ENCODE measurements at places on chromosomes 2 and 18. TPM values are rescaled to one million over a fixed set of nuclear protein-coding genes. Genes with fewer than 3 reads are reported as not detected.

DNA sequence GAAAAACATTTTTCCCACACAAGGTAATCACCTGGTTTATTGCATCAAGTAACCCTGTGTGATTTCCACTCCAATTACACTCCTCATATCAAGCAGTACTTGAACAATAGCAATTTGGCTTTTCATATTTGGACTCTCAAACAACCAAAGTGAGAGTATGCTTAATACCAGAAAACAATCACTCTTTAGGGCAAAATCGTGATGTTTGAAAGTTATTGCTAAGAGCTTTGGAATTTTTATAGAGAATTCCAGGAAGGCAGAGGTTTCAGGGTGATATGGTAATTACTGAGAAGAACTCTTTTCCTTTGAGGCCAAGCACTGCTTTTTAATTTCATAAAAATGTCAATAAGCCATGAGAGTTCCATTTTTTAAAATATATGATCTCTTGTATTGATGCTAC lies 779.5 kb upstream of the LRRTM1 start:
- no peaks in the 10 kb centered on the region for H3K27me3 ChIP-seq
- no peaks in the 10 kb centered on the region for H3K36me3 ChIP-seq
- H3K4me1 ChIP-seq, result no peaks in the 10 kb centered on the region
- no peak overlapping the region for H3K4me3 ChIP-seq
- DNase-seq, result no peak

- H3K4me1 ChIP-seq, result peaks cover 10% of the 10 kb centered on the region
- H3K4me3 ChIP-seq, result no peak overlapping the region
- H3K27ac ChIP-seq, result no peak overlapping the region
Observed at GRCh38 chr2:33521791-33522281, 45.4 kb downstream of the RASGRP3 start.

DNA sequence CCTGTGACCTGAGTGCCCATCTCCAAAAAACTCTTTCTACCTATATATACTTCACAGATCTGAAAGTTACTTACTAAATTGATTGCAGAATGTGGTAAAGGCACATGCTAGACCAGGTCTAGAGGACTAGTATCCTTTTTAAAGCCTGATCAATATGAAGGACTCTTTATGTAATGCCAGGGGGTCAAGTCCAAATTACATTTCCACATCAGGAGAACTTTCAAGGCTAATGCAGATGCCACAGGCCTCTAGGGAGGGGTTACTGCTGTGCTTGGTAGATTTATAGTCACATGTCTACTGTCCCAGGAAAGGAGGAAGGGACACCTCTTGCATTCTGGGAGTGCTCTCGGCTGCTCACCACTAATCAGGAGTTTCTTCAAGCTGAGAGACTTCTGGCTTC lies 118.4 kb upstream of the NOSTRIN start:
- no peaks in the 10 kb centered on the region for H3K4me1 ChIP-seq
- H3K36me3 ChIP-seq, result no peaks in the 10 kb centered on the region
- H3K27ac ChIP-seq, result no peak overlapping the region
- DNase-seq, result no peak
- no peaks in the 10 kb centered on the region for H3K27me3 ChIP-seq

DNA sequence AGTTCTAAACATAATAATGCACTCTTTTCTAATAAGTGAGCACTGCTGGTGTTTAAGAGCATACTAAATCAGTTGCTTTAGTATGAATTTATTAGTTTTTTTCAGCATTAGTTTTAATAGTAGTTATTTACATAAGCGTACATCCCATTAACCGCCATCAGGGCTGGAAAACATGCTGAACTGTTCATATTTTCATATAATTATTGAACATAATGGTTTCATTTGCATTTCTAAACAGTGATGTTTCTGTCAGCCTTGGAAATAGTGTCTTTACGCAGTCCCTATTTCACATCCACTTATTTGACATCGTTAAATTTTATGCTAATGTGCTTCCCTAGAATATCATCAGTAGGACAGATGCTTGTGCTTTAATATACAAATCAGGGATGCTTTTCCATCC lies 71.5 kb downstream of the KIAA1328 start:
- H3K4me1 ChIP-seq, result no peaks in the 10 kb centered on the region
- no peak for DNase-seq
- no peak overlapping the region for H3K27ac ChIP-seq
- H3K27me3 ChIP-seq, result no peaks in the 10 kb centered on the region
- H3K4me3 ChIP-seq, result no peak overlapping the region
- peaks cover 7% of the 10 kb centered on the region for H3K36me3 ChIP-seq

- H3K36me3 ChIP-seq, result peaks cover 9% of the 10 kb centered on the region
- no peak overlapping the region for H3K27ac ChIP-seq
- H3K4me3 ChIP-seq, result no peak overlapping the region
- DNase-seq, result no peak
- H3K4me1 ChIP-seq, result peaks cover 5% of the 10 kb centered on the region
Observed at GRCh38 chr2:190941571-190941970, 61.0 kb downstream of the GLS start.

DNA sequence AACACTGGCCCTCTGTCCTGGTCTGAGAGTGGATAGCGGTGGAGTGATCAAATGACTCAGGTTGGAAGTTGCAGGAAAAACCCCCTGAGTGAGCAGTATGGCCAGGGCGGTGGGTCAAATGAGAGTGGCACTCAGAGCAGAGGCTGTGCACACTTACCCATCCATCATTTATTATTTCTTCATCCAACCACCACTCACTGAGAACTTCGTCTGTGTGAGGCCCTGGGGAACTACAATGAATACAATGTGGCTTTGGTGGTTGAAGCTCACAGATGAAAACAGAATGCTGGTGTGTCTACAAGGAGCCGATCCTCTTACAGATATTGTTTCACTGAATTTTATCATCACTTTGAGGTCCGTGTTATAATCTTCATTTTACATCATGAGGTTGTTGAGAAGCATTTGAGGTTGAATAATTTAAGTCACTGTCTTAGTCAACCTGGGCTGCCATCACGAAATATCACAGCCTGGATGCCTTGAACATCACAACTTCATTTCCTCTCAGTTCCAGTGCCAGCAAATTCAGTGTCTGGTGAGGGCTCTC lies 73.4 kb upstream of the ID2 start:
- peaks cover 15% of the 10 kb centered on the region for H3K36me3 ChIP-seq
- peak; percentile 60 for DNase-seq

GRCh38 chr2:43539436-43539835 lies 56.4 kb downstream of the THADA start:
- no peak overlapping the region for H3K4me3 ChIP-seq
- H3K36me3 ChIP-seq, result peaks cover 44% of the 10 kb centered on the region
- no peak overlapping the region for H3K27ac ChIP-seq
- no peaks in the 10 kb centered on the region for H3K27me3 ChIP-seq
- no peak for DNase-seq

DNA sequence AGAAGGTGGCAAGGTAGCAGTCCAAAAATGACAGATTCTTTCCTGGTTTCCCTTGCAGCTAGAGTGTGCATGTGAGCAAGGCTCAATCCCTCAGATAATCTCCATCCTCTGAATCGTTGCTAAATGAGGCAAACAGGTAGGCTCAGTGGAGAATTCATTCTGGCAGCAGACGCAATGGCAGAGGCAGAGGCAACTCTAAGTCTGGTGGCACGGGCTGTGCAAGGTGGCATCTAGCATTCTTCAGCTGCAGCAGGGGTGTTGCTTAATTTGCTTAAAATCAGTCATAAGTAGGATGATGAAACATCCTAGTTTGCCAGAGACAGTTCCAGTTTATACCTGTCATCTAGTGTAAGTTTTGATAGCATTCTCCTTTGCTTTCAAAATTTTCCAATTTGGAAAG lies 391.1 kb upstream of the MEX3C start:
- no peak overlapping the region for H3K4me3 ChIP-seq
- H3K27me3 ChIP-seq, result no peaks in the 10 kb centered on the region
- no peak overlapping the region for H3K27ac ChIP-seq
- DNase-seq, result no peak
- H3K36me3 ChIP-seq, result no peaks in the 10 kb centered on the region

- peak overlapping the region; percentile 82 for H3K27ac ChIP-seq
- H3K36me3 ChIP-seq, result peaks cover 67% of the 10 kb centered on the region
- H3K27me3 ChIP-seq, result no peaks in the 10 kb centered on the region
- no peak overlapping the region for H3K4me3 ChIP-seq
- no peak for DNase-seq
Observed at GRCh38 chr2:230748087-230748486, 35.4 kb downstream of the CAB39 start.

GRCh38 chr2:231934441-231935206 lies 8.4 kb upstream of the NPPC start:
- peaks cover 10% of the 10 kb centered on the region for H3K27me3 ChIP-seq
- no peak overlapping the region for H3K27ac ChIP-seq
- no peaks in the 10 kb centered on the region for H3K4me1 ChIP-seq
- no peak overlapping the region for H3K4me3 ChIP-seq
- peak; percentile 1 for DNase-seq

GRCh38 chr2:58358026-58358425 lies 116.9 kb upstream of the FANCL start:
- no peak overlapping the region for H3K4me3 ChIP-seq
- DNase-seq, result no peak
- H3K27ac ChIP-seq, result no peak overlapping the region
- no peaks in the 10 kb centered on the region for H3K36me3 ChIP-seq
- H3K27me3 ChIP-seq, result peaks cover 50% of the 10 kb centered on the region

DNA sequence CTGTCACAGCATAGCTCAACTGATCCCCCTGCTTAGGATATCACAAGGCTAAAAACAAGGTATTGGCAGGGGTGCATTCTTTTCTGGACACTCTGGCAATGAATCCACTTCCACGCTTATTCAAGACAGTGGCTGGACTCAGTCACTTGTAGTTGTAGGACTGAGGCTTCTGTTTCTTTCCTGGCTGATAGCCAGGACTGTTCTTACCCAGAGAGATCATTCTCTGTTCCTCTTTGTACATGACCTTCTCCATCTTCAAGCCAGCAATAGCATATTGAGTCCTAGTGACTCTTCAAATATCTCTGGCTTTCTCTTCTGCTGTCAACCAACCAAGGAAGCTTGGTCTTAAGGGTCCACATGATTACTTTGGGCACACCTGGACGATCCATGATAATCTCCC lies 241.3 kb downstream of the RBM43 start:
- no peak overlapping the region for H3K27ac ChIP-seq
- no peak for DNase-seq
- H3K36me3 ChIP-seq, result no peaks in the 10 kb centered on the region
- H3K4me3 ChIP-seq, result no peak overlapping the region
- no peaks in the 10 kb centered on the region for H3K27me3 ChIP-seq

DNA sequence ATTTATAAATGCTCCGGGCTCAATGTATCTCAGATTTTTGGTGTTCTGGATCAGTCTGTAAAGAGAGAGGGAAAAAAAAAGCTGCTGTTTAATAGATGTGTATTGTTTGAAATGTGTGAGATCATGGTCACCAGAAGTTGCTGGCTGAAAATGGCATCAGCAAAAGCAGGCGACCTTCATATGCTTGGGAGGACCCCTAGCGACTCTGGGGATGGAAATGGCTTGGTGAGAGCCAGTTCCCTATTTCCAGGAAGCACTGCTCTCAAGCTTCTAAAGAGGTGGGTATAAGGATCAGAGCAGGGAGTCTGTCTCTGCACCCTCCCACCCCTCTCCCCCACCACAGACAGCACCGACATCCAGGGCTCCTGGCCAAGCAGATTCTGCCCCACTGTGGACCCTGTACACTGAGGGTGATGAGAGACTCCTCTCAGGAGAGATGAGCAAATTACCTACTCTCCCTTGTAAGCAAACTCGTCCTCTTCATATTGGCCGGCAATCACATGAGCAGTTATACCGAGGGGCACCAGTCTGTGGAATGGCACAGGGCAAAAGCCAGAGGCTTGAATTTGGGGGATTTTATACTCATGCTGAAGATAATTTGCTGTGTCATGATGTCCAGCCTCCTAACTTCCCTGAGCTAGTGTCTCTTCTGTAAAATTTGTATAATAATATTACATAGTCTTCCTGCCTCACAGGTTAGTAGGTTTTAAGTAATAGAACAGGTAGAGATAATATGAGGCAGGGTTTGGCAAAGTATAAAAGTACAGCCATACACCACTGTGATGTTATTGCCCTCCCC lies 29.6 kb downstream of the LHCGR start:
- H3K4me1 ChIP-seq, result no peaks in the 10 kb centered on the region
- H3K36me3 ChIP-seq, result no peaks in the 10 kb centered on the region
- no peak for DNase-seq
- H3K27me3 ChIP-seq, result no peaks in the 10 kb centered on the region
- H3K4me3 ChIP-seq, result no peak overlapping the region
- no peak overlapping the region for H3K27ac ChIP-seq

- peaks cover 2% of the 10 kb centered on the region for H3K27me3 ChIP-seq
- H3K27ac ChIP-seq, result peak overlapping the region; percentile 88
- DNase-seq, result peak; percentile 25
- peaks cover 78% of the 10 kb centered on the region for H3K4me1 ChIP-seq
- H3K36me3 ChIP-seq, result no peaks in the 10 kb centered on the region
Observed at GRCh38 chr2:62306751-62307468, 111.0 kb downstream of the B3GNT2 start.

The PRKAG3 gene
- not detected for total RNA-seq

The GREB1L gene
- total RNA-seq, result not detected

The TUBA3E gene
- not detected for total RNA-seq

The SMYD5 gene
- 48.7 TPM for total RNA-seq

The CYP27A1 gene
- not detected for total RNA-seq

The KCNG2 gene
- total RNA-seq, result not detected

The IL1R2 gene
- 0.97 TPM for total RNA-seq

The MOGAT1 gene
- 0.18 TPM for total RNA-seq

The RAD51AP2 gene
- total RNA-seq, result not detected

The TGFBRAP1 gene
- 23.4 TPM for total RNA-seq

Data from activated T-helper 2 cell treated with anti-CD3 and anti-CD28 coated beads, Interferon-gamma antibody, Interleukin-2, Interleukin-4, amounts not matched to agents 10 μg/mL and 5 μg/mL and 100 μg/mL, durations not matched to agents 14 hours and 24 hours and 36 hours (primary cell).